ENCODE measurements at places on chromosomes 5 and 9.

GRCh38 chr9:2640570-2640969, 19.0 kb downstream of the VLDLR start:
- no peak for DNase-seq

GRCh38 chr5:150616024-150616470, 24.4 kb upstream of the SYNPO start:
- DNase-seq, result no peak

DNA sequence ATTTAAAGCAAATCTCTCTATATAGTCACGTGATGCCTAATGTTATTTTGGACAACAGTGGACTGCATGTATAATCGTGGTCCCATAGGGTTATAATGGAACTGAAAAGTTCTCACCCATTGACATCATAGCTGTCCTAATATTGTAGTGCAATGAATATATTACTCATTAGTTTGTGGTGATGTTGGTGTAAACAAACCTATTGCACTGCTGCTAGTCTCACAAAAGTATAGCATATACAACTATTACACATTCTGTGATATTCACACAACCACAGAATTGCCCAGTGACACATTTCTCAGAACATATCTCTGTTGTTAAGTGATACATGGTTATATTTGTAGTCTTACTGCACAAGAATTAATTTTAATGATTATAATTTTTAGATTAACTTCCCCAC, 37.7 kb downstream of the IPO11 start:
- DNase-seq, result no peak

GRCh38 chr5:74579215-74579614, 61.3 kb downstream of the ENC1 start:
- peak; percentile 43 for DNase-seq

- no peak for DNase-seq
Measured at GRCh38 chr5:83964271-83964670, 243.6 kb upstream of the HAPLN1 start.

GRCh38 chr5:92969781-92970237, 611.2 kb downstream of the NR2F1-AS1 start:
- DNase-seq, result no peak

DNA sequence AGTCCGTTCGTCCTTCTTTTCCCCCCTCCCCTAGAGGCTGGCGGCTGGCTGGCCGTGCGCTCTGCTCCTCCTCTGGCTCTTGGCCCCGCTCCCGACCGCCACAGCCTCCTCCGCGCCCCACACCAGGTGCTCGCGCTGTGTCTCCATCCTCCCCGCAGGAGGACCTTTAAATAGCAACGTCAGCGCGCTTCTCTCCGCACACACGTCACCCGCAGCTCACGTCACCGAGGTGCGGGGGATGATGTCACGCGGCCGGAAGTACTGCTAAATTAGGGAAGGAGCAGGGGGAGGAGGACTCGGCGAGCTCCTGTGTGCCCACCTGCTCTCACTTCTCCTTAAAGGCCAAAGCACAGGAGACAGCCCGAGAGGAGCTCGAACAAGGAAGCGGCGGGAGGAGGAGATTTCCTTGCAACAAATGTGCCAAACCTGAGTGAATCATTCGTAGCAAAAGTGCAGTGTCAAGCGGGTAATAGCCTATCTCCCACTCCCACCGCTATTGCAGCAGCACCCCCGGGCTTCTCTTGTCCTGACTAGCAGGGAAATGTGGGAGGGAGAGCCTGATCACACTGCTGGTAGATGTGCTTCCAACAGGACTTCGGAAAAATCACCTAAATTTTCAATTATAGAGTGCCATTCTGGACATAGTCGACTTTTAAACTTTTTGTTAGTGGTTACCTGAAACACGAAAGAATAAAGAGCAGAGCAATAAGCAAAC, 614 bp upstream of the HOMER1 start:
- peak; percentile 86 for DNase-seq

GRCh38 chr9:79912318-79913070, 340.7 kb downstream of the TLE4 start:
- DNase-seq, result no peak

- DNase-seq, result no peak
Measured at GRCh38 chr5:4636378-4636777, 503.8 kb upstream of the ADAMTS16 start.

GRCh38 chr5:181205761-181206649, 1.0 kb upstream of the TRIM7 start:
- no peak for DNase-seq

DNA sequence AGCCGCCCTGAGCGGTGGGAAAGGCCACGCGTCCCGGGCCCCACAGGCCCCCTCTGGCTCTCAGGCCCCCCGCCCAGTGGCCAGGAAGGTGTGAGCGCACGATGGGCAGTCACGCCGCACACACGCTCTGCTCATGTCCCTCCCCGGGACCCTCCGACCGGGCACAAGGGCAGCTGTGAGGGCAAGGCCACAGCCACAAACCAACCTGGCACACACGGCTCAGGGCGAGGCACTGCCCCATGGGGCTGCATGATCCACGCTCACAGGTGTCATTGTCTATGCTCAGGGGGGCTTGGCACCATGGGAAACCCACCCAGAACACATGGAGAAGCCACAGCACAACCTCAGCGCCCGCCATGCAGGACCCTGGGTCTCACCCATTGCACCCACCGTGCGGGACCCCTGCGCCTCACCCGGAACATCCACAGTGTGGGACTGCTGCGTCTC, 51.3 kb downstream of the SLC12A7 start:
- DNase-seq, result no peak

DNA sequence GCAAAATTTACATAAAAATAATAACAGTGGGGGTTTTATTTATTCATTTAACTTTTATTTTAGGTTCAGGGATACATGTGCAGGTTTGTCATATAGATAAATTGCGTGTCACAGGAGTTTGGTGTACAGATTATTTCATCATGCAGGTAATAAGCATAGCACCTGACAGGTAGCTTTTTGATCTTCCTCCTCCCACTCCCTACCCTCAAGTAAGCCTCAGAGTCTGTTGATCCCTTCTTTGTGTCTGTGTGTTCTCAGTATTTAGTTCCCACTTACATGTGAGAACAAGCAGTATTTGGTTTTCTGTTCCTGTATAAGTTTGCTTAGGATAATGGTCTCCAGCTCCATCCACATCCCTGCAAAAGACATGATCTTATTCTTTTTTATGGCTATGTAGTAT, 240.3 kb downstream of the KIAA0825 start:
- DNase-seq, result no peak

DNA sequence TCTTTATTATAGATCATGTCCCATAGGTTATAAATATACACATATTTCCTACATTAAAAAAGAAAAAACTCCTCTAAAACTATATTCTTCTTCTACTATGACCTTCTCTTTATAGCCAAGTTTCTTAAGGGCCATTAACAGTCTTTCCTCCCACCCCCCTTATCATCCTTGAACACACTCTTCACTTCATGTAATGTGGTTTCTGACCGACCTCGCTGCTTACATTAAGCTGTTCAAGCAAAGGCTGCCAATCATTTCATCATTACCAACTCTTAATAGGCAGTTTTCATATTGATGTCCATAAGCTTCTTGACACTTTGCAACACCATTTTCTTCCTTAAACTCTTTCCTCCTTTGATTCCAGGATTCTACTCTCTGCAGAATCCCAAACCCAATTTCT, 283.0 kb upstream of the PCSK5 start:
- no peak for DNase-seq

DNA sequence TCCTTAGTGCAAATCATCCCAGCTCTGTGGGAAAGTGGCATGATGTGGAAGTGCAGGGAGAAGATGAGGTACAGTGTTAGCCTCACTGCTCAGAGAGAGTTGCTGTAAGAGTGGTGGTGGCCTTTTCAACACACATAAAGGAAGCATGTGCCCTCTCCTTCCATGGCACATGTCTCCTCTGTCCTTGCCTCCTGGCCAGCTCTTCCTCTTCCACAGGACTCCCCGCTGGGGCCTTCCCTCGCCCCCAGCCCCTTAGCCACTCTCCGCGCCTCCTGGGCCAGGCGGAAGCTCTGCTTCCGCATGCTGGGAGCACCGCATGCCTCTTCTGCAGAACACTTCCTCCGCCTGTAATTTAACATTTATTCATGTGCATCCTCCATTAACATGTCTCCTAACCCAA, 4.8 kb upstream of the KCNMB1 start:
- no peak for DNase-seq

DNA sequence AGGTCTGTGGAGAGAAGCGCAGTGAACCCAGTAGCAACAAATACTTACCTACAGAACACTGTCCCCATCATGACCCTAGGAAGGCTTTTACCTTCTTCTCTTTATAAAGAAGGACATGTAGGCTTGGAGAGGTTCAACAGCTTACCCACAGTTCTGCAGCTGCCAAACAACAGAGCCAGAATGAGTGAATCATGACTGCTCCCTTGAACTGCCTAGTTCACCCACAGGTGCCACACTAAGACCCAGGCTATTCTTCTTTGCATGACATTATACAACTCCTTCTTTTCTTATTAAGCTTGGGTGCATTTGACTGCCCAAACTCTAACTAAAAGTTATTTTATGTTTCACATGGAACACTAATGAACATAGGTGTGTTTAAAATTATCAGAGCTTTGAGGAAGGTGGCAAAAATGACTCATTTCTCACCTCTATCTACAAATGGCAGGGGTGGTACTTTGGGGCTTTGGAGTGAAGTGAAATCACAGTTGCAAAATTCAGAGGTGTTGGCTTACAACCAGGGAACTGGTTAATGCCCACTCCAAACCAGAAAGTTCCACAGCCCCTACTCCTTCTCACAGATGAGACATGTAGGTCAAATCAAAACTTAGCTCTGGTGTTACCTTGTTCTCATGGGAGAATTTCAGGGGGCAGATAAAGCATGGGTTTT, 201.6 kb downstream of the SEMA6A start:
- DNase-seq, result no peak

DNA sequence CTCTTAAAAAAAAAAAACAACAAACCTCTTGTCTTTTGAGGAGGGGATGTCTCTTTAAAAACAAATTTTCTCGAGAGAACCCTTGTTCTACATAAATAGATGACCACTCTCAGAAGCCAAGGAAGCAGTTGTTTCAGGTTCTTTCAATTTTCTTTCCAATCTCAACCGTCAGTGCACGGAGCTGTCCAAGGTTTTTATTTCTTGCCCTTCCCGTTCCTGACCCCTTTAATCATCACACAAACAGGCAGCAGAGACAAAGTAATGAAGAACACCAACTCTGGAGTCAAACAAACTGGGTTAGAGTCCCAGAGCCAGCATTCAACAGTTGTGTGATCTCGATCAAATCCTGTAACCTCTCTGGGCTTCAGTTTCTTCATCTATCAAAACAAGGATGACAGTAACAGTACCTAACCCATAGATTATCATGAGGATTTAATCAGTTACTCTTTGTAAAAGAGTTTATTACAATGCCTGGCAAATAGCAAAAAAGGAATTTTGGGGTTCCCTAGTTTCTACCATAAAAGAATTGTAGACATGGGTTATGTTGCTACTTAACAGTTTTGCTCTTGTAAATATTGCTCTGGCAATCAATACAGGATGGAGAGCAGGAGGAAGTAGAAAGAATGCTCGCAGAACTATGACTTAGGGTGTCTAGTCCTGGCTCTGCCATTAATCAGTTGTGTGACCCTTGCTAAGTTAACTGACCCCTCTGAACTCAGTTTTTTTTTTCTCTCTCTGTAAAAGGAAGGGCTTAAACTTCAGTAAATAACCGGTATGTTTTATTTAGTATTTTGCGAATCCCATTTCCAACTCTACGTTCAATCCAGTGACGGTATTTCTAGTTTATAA, 1.0 kb upstream of the NIM1K start:
- no peak for DNase-seq

GRCh38 chr9:108724652-108725051, 131.1 kb downstream of the ACTL7B start:
- no peak for DNase-seq

DNA sequence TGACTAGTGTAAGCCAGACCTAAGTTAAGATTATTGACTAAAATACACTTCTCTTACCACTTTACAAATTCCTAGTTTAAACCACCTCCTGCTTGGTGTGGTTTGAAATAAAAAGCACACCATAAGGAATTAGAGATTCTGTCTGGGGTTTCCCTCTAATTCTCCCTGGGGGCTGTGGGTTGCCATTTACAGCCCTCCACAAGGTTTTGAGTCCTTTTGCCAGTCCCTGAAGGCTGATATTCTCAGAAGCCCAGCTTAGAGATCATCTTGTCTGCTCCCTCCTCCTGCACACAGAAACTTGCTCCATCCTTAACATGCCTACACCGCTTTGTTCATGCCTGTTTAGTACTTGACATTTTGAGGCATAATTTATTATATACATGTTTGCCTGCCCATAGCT, 7.2 kb upstream of the LMNB1 start:
- DNase-seq, result no peak

- DNase-seq, result no peak
Measured at GRCh38 chr9:133207540-133208170, 1.4 kb downstream of the OBP2B start.

GRCh38 chr9:70811638-70812037, 309.8 kb downstream of the TRPM3 start:
- DNase-seq, result no peak

DNA sequence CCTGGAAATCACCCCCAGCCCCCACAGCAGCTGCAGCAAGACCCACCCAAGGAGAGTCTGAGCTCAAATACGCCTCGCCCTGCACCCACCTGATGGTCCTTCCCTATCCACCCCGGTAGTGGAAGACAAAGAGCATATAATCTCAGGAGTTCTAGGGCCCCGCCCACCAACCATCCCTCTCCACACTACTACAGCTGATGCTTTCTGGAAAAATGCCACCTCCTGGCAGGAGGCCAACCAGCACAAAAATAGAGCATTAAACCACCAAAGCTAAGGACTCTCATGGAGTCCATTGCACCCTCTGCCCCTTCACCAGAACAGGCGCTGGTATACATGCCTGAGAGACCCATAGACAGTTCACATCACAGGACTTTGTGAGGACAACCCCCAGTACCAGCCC, 22.5 kb upstream of the NIPSNAP3A start:
- no peak for DNase-seq
